ENCODE measurements at places on chromosomes 2 and 18.

- DNase-seq = peak; percentile 16
Observed at GRCh38 chr2:133286326-133286922, 281.8 kb downstream of the NCKAP5 start.

DNA sequence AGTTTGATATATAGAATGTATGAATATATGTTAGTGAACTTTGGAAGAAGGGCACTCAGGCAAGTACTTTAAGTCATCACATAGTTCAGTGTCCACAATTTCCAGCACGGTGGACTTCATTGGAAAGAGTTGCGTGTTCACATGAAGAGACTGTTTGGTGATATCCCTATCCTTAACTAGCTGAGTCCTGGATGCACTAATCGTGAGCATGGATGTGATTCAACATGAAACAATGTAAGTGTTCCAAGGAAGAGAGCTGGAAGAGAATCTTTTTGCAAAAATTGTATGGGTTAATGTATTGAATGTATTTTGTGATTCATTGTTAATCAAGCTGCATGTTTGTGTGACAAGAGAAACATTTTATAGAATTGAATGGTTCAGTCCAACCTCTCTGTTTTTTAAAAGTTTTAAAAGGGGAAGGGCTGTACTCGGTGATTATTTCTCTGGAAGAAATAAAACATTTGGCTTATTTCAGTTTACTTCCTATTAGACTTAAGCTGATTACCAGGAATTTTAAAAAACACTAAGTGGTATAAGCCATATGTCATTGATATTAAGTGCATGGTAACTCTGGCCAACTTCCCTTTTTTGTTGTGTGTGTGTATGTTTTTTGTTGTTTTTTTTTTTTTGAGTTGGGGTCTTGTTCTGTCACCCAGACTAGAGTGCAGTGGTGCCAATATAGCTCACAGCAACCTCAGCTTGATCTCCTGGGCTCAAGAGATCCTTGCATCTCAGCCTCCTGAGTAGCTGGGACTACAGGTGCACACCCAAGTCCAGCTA is 8.6 kb downstream of the XRCC5 start:
- DNase-seq = peak; percentile 55

GRCh38 chr2:88234760-88235159 is 64.6 kb downstream of the THNSL2 start:
- DNase-seq = no peak

DNA sequence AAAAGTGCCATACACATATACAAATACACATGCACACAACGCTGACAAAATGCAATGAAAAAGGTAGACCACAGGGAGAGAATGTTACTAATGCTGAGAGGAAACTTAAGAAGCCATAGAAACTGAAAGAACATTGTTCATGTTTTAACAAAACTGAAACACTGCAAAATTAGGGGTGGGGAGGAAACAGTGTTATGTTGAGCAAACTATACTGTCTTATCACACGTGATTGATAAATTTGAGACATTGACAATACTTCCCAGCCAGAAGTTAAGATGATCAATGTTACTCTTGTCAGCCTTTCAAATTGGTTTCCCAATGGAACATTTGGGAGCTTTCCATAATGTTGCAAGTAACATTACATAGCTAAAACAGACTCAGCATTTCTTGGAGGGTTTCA is 165.5 kb downstream of the L3MBTL4 start:
- no peak for DNase-seq

DNA sequence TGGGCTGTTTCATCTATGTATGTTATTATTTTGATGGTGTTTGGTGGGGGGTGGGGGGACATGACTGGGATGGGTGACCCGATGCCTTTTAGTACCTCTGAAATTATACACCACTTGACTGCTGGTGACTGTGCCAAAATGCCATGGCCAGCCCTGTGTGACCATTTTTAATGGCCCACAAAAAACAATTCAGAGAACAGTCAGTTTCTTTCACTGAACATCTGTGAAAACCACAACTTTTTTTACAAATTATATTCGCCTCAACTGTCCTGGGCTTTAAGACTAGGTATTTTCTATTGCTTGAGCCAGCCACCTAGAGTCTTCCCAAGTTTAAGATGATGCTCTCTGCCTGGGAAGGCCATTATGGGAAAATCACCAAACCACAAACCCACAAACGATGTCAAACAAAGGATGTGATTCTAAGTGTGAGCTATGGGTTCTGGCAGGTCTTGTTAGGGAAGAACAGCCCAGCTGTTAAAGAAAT is 33.9 kb downstream of the FN1 start:
- DNase-seq = peak; percentile 84

GRCh38 chr2:95001701-95002100 is 23.8 kb upstream of the MAL start:
- no peak for DNase-seq

GRCh38 chr2:176997074-176997791 is 215.4 kb upstream of the HNRNPA3 start:
- peak; percentile 57 for DNase-seq

DNA sequence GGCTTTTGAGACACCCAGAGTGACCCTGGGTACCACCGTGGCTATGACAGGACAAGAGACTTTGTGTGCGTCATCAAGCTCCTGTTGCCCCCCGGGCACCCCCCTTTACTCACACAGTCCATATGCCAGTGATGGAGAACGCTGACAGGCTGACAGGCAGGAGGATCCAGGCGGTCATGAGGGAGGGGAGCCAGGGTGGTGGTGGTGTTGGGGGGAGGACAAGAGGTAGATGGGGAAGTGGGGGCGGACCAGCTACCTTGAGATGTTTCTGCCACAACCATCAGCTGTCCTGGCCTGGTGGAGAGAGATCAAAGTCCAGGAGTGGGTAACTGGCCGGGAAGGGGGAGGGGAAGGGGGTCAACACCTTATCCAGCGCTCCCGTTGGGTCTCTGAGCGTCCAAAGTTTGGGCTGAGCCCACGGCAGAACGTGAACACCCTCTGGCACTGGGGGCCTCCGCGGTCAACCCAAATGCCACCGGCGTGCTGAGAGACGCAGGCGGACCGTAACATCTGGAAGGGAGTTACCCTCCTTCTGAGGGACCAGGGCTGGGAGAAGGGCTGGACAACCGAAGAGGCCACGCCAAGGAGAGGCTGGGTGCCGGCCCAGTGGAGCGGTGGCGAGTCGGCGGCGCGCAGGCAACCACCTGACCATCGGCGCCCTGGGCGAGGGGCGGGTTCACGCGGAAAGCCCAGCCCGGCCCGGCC is 575 bp downstream of the TMEM150A start:
- DNase-seq = peak; percentile 43

- no peak for DNase-seq
Observed at GRCh38 chr2:138026111-138027020, 62.1 kb downstream of the HNMT start.

GRCh38 chr18:21242141-21242779 is at the start of gene GREB1L:
Gene GREB1L (plus strand): TSS chr18:21242232. CDS start chr18:21383519, 141,287 bp downstream.
- DNase-seq = peak; percentile 60

DNA sequence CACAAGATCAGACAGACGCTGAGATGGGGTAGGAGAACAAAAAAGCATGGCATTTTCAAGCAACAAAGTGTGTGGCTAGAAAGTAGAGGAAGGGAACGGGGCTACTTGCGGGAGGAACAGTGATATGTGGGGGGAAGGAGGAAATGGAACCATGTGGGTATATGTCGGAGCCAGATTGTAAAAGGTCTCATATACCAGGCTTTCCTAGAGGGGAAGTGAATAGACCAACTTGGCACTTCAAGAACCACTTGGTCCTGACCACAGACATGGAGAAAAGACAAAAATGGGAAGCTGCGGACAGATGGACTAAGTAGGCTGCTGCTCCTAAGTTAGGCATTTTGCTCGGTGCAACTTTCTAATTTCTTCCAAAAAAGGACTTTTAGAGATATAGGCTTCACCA is 196.0 kb downstream of the DCC start:
- DNase-seq = no peak

DNA sequence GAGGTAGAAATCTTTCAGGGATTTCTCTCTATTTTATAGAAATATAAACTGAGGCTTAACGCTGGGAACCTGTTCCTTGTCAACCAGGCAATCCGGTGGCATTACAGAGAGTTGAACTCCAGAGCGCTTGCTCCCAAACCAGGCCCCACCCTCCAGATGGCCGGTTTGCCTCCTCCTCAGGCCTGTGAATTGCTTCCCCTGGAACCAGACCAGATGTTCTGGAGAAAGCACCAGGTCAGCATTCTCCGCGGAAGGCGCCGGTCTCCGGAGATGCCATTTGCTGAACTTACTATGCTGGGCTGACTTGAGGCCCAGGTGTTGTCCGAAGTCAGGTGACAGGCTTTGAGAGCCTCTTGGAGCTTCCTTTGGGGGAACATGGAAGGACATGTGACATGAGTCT is 17.2 kb downstream of the TNP1 start:
- no peak for DNase-seq

- no peak for DNase-seq
Observed at GRCh38 chr2:240285725-240286124, 145.3 kb upstream of the OTOS start.

DNA sequence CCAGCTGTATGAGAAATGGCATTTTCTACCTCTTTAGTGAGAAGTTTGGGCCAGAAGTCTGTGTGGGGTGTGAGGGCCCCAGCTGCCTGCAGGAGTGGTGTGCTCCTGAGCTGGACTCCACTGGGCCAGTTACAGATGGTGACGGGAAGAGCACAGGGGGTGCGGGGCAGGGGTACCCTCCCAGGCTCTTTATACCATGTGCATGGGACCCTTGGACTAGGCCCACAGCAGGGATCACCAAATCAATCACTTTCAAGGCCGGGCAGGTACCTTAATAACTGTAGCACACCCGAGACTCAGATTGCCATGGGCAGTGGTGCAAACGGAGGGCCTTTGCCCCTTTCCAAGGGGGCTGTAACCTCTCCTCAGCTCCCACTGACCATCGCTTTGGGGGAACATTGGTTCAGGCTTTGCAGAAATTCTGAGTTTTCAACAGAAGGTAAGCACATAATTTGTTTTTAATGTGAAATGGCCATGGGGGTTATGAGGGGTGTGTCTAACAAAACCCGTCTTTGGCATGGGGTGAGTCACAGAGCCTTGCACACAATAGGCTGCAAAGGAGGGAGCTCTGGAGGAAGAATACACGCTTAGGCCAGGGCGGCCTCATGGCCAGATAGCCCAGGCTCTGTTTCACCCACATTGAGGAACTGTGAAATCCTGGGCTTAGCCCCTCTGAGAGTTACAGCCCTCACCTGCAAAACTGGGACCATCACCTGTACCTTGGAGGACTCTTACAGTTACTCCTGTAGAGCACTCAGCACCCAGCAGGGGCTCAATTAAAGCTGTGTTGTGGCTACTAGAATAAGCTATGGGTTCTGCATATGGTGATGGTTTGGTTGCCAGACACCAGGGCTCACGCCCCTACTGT is 141.0 kb upstream of the BCL2L11 start:
- DNase-seq = no peak

DNA sequence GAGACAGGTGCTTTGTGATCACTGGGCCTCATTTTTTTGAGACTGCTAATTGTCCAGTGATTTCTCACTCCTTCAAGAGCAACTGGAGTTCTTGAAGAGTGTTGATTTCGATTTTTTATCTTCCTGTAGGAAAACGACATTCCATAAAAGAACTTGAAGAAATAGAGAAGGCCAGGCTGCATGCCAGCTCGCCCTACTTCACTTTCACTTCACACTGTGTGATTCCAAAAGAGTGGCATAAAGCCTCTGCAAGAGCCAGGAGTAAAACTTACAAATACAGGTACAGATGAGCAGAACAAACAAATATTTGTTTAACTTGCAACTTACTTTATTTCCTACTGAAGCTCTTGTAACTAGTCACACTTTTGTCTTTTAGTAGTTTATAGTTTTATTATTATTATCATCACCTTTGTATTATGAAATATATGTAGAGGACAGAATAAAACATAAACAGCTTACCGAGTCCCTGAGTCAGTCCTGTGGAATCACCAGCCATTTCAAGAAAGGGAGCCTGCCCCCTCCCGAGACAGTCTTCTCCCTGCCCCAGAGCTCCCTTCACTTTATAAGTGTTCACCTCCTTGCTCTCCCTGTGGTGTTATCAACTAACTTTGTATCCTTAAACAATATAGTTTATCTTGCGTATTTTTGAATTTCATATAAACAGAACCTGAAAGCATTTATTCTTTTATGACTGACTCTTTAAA is 8.7 kb downstream of the FAM228A start:
- no peak for DNase-seq

DNA sequence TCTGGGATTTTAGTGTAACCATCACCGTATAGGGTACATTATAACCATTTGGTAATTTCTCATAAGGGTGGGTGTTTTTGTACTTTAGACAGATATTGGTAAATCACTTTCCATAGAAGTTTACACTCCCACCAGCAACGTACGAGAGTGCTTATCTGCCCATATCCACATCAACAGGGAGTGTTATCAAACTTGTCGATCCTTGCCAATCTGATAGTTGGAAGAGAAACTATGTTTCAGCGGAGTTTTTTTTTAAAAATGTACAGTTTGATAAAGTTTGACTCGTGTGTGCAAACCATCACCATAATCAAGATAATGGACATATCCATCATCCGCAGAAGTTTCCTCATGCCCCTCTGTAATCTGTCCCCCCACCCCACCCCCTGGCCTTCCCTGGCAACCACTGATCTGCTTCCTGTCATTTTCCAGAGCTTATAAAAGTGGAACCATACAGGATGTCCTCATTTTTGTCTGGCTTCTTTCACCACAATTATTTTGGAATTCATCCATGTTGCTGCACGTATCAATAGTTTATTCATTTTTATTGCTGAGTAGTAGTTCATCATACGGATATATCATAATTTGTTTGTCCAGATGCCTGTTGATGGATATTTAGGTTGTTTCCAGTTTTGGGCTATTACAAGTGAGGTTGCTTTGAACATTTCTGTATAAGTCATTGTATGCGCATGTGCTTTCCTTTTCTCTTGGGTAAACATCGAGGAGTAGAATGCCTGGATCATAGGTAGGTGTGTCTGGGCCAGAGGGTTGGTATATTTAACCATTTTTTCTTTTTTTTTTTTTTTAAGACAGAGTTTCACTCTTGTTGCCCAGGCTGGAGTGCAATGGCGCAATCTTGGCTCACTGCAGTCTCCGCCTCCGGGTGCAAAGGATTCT is 18.6 kb downstream of the GLI2 start:
- DNase-seq = no peak

DNA sequence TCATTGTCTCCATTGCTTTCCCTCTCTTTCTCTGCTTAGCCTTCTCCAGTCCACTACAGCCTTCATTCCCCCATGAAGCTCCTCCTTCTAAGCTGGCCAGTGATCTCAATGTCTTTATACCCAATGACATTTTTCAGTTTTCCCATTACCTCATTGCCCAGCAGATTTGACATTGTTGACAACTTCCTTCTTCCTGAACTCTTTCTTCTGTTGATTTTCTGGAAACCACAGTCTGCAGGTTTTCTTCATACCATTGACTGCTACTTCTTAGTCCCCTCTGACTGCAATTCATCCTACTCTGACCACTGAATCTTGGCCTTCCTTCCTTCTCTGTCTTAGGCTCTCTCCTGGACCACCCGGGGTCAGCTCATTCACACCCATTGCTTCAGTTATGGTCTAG is 22.9 kb upstream of the SPP2 start:
- no peak for DNase-seq

Data from HFFc6 (cell line).